ENCODE measurements at places on chromosomes 4 and X.

DNA sequence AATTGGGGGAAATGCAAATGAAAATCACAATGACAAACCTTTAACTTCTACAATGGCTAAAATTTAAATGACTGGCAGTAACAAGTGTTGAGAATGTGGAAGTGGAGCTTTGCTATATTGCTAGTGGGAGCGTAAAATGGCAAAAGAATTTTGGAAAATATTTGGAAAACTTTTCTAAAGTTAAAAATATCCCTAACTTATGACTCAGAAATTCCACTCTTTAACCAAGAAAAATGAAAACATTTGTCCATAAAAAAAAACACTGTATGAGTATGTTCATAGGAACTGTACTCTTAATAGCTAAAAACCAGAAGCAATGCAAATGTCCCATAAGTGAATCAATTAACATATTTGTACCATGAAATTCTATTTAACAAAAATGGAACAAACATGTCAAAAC lies 3.6 kb downstream of the TBCK start:
- no peak for DNase-seq

DNA sequence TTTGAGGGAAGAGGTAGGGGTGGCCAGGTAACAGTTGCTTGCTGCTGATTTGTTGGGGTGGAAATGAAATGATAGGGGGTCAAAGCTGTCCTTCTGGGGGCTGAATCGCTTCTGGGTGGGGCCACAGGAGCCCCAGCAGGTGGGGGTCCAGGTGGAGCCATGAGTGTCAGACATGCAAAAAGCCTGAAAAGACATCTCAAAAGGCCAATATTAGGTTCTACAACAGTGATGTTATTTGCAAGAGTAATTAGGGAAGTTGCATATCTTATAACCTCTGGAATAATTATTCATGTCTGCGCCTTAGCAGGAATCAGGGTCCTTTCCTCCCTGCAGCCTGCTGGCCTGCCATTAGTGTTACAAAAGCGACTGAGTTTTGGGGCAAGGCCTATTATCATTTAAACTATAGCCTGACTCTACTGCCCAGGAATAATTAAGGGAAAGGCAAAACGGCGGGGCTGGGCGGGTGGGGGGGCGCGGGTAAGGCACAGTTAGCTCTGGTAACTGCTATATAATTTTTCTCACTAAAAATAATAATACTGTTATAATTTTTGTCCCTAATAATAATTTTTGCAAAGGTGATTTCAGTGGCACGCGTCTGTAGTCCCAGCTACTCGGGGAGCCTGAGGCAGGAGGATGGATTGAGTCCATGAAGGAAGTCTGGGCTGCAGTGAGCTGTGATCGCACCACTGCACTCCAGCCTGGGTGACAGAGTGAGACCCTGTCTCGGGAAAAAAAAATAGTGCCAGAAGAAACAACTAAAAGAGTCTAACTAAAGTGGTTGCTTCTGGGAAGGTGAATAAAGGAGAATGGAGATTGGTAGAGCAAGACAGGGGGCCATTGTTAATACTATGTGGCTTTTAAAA lies 145.7 kb downstream of the MAGEB17 start:
- DNase-seq, result no peak

DNA sequence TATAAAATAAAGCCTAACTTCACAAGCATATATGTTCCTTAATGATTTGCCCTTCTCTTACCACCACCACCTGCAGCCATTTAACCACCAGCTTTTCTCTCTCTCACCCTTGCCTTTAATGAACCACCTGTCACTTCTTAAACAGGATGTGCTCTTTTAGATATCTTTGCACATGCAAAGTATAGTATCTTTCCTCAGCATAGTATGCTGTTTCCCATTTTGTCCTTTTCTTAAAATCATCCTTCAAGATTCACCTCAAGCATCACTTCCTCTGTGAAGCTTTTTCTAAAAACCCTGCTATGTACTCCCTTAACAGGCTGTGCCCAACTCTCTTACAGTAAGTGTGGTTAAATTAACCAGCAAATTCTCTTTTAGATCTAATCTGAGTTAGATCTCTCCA lies 8.2 kb upstream of the CNOT6L start:
- DNase-seq, result no peak

GRCh38 chrX:150036181-150036580 lies 97.9 kb upstream of the EOLA2 start:
- DNase-seq, result no peak

- no peak for DNase-seq
Measured at GRCh38 chr4:13322681-13323101, 161.4 kb downstream of the RAB28 start.

DNA sequence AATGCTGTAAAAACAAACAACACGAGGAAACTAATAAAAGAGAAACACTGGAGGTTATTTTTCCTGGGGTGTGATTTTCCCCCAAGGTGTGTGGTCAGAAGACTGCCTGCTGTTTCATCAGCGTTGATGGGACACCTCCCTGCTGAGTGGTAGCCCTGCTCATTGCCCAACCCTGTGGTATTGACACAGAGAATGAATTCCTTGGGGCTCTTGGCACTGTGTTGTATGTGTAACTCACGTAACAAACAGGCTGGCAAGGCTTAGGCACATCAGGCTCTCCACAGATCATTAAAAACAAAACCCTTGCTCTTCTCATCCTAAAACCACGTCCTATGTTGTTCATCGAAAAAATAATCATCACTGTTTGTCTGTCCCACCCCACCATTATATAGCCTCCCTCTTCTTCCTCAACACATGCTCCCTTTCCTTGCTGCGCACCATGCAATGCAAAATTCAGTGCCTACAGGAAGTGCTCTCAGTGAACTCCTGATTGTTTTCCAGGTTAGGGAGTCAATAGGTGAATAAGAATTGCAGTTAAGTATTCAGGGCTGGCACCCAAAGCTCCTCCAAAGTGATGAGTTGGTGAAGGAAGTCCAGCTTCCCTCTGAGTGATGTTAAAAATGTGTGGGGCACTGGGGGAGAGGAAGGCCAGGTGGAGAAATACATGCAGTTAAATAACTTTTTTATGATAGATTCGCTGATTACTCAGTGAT lies 11.4 kb upstream of the PUDP start:
- DNase-seq, result no peak

GRCh38 chr4:52266537-52267137 lies 215.5 kb downstream of the SPATA18 start:
- DNase-seq, result no peak

GRCh38 chr4:69098470-69098869 lies 2.2 kb downstream of the UGT2B7 start:
- no peak for DNase-seq

DNA sequence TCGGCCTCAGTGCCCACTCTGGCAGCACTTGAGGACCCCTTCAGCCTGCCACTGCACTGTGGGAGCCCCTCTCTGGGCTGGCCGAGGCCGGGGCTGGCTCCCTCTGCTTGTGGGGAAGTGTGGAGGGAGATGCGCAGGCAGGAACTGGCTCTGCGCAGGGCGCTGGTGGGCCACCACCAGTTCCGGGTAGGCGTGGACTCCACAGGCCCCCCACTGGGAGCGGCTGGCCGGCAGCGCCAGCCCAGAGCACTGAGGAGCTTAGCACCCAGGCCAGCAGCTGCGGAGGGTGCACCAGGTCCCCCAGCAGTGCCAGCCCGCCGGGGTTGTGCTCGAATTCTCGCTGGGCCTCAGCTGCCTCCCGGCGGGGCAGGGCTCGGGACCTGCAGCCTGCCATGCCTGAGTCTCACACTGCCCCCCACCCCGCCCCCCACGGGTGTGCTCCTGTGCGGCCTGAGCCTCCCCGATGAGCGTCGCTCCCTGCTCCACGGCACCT lies 216.9 kb upstream of the TACR3 start:
- DNase-seq, result no peak

DNA sequence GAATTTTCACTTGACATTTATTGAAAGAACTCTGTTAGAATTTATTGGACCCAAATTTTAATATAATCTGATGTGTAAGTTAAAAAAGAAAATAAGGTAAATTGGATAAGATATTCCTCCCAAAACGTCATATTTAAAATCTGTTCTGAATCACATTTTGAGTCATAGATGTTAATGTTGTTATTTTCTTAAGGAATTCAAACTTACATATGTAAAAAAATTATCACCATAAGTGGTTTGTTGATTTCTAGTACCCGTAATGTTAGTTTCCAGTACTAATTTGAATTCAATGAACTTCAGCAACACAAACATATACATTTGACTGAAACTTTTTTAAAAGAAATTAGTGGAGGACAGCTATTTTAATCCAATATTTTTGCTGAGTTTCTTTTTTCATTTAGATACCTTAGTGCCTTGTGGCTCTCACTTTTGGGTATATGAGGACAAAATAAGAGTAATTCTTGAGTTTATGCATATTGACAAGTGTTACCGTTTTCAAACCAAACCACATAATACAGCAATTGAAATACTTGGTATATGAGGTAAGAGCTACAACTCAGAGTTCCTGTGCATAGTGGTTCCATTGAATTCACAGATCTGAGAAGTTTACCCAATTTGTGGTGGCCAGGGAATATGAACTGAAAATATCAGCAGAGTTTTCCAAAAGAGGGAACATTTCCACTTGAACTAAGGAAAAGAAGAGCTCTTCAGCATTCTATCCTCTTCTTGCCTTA lies 71.8 kb downstream of the C4orf46 start:
- DNase-seq, result no peak

DNA sequence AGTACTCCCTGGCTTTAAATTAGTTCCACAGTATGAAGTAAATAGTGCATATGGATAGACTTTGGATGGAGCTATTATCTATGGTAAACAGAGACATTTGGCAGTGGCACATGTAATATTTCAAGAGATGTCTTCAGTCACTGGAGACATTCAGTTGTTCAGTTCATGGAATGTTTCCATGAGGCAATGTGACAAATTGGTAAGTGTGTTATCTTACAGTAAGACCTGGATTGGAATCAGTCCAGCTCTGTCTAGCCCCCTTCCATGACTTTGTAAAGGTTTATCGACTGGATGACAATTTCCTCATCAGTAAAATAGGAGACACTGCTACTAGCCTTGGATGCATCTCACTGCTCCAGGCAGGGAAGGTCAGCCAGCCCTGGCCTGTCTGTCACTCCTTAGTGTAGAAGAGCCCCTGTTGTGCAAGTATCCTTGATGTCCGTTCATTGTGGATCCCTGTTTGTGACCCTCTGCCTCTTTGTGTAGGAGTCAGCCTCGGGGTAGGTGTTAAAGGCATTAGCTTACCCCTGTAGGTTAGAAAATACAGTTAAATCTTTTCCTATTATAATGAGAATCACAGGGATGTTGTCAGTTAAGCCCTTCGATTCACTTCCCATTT lies 335.9 kb downstream of the ANK2 start:
- no peak for DNase-seq

DNA sequence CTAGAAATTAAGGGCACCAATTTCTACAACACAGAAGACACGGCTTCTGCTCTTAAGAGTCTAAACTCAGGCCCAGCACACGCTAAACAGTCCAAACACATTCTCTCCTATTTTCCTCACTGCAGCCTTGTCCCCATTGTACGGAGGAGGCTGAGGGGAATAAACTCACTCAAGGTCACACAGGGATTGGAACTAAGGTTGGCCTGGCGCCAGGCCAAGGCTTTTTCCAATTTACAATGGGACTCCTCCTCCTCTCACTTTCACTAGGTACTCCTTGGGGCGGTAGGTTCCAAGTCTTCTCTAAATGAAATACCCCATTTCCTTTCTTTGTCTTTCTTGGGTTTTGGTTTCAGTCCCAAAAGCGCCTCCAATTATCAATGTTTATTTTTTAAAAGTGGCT lies 48.7 kb upstream of the CRMP1 start:
- no peak for DNase-seq

- no peak for DNase-seq
Measured at GRCh38 chr4:3771939-3772495, 5.8 kb downstream of the ADRA2C start.

Measured in NCI-H1105 (cell line).